T-helper 9 cell (primary cell): ENCODE measurements at places on chromosomes 3 and 15.

DNA sequence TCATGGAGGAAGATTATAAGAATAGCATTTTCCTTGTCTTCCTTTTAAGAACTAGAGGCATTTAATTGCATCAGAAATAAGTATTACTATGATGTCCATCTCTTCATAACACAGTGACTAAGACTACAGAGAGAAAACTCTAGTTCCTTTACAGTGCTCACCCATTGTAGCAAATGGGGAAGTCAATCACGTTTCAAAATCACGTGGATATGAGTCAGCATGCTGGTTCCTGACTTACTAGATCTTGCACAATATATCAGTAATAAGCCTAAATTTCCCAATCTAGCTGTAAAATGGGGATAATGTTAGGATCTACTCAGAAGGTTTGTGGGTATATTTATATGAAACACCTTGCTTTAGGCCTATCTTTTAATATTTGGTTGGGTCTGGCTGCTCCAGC is 254.8 kb upstream of the EOMES start:
- DNase-seq, result no peak

GRCh38 chr3:64056606-64057180 is 33.4 kb upstream of the PSMD6 start:
- DNase-seq, result no peak

DNA sequence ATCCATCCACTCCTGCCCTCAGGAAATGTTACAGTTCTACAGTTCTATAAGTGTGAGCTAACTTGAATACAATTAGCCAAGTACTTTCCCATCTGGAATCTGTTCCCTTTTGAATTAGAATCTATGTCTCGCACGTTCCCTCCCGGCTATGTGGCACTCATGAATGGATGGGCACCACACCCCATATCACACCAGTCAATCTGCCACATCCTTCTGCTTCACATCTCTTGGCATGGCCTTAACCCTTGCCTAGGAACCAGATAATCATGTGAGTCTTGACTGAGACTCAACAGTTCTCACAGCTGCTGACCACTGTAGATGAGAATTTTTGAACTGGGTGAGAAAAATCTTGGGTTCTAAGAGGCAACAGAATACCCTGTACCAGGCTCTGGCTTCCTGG is 180.2 kb downstream of the TNIK start:
- DNase-seq, result no peak

GRCh38 chr15:26521691-26522198 is 251.1 kb downstream of the GABRB3 start:
- no peak for DNase-seq

DNA sequence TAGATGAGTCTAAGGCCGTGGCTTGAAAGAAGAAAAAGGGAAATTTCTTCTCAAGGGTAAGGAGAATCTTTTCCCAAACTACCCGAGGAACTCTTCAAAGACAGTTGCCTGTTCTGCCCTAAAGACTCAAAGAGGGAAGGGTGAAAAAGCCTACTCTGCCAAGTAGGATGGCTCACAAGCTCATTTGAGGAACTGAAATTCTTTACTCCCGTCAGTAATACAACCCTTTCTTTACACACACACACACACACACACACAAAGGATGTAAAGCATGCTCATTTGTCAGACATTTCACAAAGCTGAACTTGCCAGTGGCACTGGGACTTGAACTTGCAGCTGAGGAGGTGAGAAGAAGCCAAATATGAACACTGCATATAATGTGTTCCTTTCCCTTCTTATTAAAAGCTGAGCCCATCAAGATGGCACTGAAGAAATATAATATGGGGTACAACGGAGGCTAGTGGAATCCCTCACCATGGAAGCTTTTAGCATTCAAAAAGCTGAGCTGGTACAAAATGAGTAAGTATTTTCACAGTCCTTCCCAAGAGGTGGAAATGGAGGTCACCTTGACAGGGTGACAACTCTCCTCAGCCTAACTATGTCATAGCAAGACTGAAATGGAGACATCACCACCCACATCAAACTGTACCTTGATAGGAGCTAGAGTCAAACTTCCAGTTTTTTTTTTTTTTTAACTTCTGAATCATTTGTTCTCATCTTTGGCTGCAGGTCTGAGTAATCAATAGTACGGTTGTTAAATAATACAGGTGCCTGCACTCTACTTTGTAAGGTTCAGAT is 57.6 kb downstream of the TAFA4 start:
- no peak for DNase-seq

- no peak for DNase-seq
Observed at GRCh38 chr3:129911261-129911861, 17.9 kb upstream of the TMCC1 start.

DNA sequence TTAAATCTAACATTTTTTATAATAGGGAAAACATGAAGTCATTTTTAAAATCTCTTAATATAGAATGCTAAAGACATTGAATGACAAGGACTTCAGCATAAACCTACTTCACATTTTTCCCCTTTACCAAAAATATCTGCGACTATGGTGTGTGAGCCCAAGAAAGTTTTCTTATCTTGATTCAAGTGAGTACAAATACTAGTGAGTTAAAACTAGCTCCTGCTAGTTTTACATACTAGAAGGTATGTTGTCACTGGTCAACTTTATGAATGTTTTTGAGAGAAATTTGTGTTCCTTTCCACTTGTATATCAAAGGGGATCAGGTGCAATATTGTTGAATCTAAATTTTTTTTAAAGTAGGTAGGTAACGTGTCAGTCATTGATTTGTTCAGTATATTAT is 152.4 kb upstream of the CGNL1 start:
- DNase-seq, result no peak

DNA sequence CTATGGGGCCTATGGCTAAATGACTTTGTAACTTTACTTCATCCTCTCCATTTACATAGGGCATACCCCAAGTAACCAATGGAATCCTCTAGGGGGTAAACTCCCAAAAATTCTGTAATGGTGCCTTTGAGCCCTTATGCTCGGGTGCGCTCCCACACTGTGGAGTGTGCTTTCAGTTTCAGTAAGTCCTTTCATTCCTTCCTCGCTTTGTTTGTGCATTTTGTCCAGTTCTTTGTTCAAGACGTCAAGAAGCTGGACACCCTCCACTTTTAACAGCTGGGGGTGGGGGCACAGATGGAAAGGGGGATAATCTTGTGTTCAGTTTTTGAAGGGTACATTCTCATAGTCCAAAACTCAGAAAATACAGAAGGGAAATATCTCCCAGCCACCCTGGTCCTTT is 84.4 kb upstream of the C2CD4B start:
- no peak for DNase-seq

DNA sequence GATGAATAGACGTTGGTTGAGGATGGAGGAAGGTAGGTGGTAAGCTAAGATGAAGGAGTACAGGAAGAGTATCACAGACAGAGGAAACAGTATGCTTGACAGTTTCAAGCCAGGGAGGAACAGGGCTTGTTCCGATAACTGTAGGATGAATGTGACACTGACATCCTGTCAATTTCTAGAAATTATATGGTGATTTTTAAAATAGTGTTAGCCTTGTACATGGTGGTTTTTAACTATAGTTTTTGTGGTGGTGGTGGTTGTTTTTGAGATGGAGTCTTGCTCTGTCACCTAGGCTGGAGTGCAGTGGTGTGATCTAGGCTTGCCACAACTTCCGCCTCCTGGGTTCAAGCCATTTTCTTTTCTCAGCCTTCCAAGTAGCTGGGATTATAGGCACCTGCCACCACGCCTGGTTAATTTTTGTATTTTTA is 92.8 kb downstream of the FNDC3B start:
- DNase-seq, result no peak

- no peak for DNase-seq
Observed at GRCh38 chr3:60053526-60054265, 1003.9 kb upstream of the CFAP20DC start.

DNA sequence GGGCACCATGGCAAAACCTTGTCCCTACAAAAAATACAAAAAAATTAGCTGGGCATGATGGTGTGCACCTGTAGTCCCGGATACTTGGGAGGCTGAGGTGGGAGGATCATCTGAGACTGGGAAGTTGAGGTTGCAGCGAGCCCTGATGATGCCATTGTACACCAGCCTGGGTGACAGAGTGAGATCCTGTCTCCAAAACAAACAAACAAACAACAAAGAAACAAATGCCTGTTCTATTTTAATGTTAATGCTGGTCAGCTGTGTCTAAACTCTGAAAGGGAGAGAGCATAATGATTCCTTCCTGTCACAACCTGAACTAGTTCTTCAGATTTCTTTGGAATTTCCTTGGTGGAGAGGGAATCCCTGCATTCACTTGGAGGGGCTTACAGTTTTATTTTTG is 413.0 kb upstream of the TBL1XR1 start:
- DNase-seq, result no peak

DNA sequence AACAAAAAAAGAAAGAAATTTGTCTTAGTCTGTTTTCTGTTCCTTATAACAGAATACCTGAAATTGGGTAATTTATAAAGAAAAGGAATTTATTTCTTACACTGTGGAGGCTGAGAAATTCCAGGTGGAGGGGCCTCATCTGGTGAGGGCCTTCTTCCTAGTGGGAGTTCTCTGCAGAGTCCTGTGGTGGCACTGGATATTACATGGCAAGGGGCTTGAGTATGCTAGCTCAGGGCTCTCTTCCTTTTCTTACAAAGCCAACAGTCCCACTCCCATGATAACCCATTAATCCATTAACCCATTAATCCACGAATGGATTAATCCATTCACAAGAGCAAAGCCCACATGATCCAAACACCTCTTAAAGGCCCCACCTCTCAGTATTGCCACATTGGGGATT is 2.9 kb upstream of the SATB1 start:
- DNase-seq, result no peak

GRCh38 chr15:69031013-69032001 is 16.8 kb downstream of the NOX5 start:
- no peak for DNase-seq

DNA sequence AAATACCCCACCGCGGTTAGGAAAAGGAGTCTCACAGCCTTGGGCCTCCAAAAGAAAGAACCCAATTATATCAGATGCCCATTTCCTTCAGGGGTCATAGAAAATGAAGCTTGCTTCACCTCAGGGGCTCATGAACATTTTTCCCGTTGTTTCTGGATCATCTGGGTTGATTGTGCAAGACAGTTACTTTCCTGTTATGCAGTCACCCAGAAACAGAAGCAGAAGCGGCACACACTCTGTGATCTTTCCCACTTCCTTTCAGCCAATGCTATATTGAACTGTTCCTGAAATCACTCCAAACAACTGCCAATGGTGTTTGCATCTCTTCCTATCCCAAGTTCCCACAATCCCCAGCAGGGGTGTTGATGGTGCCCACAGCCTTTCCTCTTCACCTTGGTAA is 295.6 kb upstream of the RASGRP1 start:
- no peak for DNase-seq

DNA sequence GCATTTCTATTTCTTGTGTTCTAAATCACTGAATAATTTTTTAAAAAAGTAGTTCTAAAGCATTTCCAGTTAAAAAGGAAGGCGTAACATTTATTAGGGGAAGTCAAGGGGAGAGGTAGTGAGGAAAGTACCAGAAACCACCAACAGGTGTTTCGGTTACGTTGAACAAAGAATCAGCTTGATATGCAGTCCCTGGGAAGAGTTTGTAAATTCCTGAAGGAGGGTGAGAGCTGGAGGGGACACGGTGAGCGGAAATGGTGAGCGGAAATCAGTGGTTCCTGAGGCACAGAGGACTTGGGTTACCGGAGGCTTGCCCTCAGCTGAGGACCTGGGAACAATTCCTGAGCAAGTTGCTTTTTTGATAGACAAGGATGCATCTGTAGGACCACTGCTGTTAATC is 17.8 kb downstream of the MAP2K1 start:
- DNase-seq, result no peak

- DNase-seq, result no peak
Observed at GRCh38 chr15:83947156-83947555, 288.4 kb upstream of the GOLGA6L4 start.

DNA sequence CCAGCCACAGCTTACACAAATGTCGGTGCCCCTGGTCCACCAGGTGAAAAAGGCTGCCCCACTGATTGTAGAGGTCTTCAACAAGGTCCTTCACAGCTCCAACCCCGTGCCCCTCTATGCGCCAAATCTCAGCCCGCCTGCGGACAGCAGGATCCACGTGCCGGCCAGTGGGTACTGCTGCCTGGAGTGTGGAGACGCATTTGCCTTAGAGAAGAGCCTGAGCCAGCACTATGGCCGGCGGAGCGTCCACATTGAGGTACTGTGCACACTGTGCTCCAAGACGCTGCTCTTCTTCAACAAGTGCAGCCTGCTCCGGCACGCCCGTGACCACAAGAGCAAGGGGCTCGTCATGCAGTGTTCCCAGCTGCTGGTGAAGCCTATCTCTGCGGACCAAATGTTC is 32.9 kb upstream of the ALPK3 start:
- no peak for DNase-seq

- DNase-seq, result no peak
Observed at GRCh38 chr3:149267565-149267964, 45.9 kb upstream of the CP start.

DNA sequence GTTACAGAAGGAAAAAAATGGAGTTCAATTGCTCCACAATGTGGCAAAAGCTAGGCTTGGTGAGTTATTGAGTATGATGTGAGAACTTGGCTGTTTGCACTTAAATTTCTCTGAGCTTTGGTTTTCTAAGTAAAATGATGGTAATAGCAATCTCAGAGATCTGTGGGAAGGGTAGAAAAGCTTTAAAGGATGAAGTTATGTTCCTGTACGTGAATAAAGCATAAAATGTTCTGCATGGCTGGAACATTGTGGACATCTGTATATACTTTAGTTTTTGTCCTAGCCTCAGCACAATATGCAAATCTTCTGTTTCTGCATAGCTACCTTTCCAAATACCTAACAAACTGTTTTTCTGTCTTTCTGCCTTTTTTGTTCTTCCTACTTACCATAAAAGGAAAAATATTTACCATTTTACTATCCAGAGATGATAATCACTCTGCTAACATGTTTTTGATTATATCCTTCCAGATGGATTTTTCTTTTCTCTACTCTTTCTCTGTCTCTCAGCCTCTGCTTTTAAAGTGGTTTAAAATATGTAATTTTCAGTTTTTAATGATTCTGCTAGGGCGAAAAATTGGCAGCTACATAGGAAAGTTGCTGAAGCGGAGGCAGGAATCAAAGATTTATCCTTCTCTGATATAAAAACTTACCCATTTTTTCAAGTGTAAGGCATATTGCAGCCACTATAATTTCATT is 188.1 kb downstream of the FNDC3B start:
- DNase-seq, result no peak

DNA sequence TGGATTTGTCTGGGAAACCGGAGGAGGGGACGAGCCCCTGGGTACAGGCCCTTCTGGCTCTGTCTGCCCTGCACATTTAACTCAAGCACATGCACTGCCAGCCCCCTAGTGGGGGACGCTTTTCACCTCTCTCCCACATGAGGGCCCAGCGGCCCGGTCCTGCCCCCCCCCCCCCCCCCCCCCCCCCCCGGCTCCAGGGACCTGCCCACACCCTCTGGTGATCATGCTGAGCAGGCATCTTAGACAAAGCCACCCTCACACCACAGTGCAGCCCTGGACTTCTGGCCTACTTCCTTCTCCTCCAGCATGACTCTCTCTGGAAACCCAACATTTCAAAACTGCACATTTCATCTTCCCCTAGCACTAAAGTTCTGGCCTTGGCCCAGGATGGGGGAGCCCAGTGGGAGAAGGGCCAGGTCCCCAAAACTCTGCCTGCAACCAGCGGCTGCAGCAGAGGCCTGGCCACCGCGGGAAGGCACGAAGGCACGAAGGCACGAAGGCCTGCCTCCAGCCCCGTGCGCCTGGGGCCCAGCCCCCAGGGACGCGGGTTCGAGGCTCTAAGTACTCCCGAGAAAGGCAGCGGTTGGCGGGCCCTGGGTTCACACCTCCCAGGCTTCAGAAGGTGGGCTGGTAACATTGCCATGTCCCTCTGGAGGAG is 14.1 kb downstream of the KLF15 start:
- DNase-seq, result no peak
